ENCODE measurements at places on chromosomes 13 and 19. TPM values are rescaled to one million over a fixed set of nuclear protein-coding genes. Genes with fewer than 3 reads are reported as not detected.

- no peak for DNase-seq
Observed at GRCh38 chr13:106911020-106911419, 343.1 kb upstream of the ARGLU1 start.

GRCh38 chr13:21537105-21537504, 66.9 kb downstream of the MICU2 start:
- DNase-seq: no peak

DNA sequence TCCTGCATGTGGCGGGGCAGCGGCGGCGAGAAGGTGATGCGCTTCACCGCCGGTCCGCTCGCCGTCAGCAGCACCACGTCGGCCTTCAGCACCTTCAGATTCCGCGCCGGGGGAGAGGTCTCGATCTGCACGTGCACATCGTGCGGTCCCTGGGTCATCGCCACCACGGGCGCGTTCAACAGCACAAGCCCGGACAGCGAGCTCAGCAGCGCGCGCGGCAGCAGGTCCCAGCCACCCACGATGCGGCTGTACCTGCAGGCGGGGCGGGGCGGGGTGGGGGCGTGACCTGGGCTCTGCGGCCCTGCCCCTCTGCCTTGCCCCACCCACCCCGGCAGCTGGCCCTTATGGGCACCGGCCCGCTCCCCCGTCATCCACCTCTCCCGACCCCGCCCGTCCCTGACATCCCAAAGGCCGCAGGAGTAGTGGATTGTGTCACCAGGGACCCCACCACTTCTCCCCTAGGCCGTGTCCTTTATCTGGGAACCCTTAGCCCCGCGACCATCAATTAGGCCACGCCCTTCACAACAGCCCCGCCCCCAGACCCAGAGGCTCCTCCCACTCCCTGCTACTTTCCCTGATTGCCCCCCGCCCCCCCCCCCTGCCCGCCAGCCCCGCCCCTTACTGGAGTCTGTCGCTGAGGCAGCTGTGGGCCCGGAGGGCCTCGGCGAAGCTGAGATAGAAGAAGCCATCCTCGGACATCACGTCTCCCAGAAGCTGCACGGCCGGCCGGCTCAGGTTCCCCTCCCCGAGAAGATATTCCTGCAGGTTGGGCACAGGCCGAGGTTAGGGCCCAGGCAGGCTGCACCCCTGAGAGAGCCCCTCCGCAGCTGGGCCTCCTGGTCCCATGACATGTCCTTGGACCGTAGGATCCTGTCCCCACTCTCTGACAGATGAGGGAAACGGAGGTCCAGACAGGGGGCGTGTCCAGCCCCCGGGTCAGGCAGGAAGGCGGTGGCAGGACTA, 6.1 kb downstream of the IL4I1 start:
- no peak for DNase-seq

GRCh38 chr13:67776151-67776550, 546.0 kb upstream of the PCDH9 start:
- no peak for DNase-seq

GRCh38 chr13:102045731-102046130, 356.1 kb downstream of the FGF14 start:
- DNase-seq: no peak

GRCh38 chr19:49570997-49571676, 9.2 kb downstream of the NOSIP start:
- DNase-seq: no peak

GRCh38 chr13:28485551-28485950, 9.4 kb downstream of the FLT1 start:
- DNase-seq: no peak

DNA sequence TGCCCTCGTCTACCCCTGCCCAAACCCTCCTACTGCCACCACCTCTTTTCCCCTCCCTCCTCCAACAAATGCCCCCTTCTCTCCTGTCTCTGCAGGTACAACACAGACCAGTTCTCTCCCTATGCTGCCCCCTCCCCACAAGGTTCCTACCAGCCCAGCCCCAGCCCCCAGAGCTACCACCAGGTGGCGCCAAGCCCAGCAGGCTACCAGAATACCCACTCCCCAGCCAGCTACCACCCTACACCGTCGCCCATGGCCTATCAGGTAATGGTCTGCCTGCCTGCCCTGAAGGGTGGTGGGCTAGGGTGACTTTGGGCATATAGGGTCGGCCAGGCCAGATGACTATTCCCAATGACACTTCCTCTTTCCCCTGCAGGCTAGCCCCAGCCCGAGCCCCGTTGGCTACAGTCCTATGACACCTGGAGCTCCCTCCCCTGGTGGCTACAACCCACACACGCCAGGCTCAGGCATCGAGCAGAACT, 6.5 kb upstream of the TIMM50 start:
- peak; percentile 18 for DNase-seq

DNA sequence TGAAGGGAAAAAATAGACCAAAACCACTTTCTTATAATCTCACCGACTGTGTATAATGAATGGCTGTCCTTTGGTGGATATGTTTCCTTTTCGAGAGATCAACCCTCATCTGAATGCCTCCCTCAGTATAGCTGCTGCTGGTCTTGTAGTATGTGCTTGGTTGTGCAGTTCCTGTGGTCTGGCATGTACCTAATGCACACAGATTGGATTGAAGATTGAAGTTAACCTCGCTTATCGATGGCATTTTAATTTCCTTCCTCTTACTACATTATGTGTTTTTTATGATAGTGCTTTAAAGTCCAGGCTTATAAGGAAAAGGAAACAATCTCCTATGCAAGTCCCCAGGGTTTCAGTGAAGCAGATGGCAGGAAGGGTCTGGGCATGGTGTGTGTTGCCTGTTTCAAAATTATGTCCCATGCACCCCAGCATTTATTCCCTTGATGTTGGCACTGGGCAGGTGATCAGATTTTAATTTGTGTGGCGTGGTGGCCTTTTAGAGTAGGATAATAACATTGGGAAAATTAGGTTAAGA, 334.1 kb downstream of the SHISA2 start:
- DNase-seq: no peak

DNA sequence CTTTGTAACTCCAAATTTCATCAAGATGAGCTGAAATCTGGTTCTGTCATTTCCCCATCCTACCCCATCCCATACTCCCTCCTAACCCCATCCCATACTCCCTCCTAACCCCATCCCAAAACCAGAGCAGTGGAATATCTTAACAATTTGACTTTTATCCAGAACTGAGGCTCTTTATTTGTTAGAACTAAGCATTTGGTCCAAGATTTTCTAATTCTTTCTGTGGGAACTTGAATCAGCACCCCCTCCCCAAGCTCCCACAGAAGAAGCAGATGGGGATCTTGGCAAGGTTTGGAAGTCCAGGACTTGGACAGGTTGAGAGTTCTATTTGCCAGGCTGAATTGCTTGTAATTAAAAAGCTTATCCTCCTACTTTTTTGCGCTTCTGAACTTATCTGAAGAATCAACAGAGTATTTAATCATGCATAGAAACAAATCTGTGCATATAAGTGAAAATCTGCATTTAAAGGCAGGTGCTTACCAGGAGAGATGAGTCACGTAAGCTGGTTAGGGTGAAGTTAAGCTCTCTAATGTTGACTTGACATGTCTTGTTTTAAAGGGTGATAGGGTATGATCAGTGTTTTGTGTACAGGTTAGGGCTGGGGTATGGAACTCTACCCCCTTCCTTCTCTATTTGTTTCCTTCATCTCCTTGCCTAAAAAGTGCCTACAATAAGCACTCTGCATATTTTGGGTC, 111.1 kb downstream of the COG6 start:
- DNase-seq: no peak

Gene SBNO2
- 28.0 TPM for total RNA-seq

Gene ANKRD10
- total RNA-seq: 51.5 TPM

Gene MAB21L1
- total RNA-seq: not detected

Gene CLEC17A
- total RNA-seq: not detected

Gene ZIK1
- total RNA-seq: not detected

Measured in NCI-H460 (cell line).